Activated CD4-positive, alpha-beta T cell treated with anti-CD3 and anti-CD28 coated beads, Interleukin-2, Interleukin-4, amounts not matched to agents 100 ng/mL and 50 ng/mL, durations not matched to agents 16 hours and 8 hours (primary cell): ENCODE measurements at places on chromosomes 5 and 9.

DNA sequence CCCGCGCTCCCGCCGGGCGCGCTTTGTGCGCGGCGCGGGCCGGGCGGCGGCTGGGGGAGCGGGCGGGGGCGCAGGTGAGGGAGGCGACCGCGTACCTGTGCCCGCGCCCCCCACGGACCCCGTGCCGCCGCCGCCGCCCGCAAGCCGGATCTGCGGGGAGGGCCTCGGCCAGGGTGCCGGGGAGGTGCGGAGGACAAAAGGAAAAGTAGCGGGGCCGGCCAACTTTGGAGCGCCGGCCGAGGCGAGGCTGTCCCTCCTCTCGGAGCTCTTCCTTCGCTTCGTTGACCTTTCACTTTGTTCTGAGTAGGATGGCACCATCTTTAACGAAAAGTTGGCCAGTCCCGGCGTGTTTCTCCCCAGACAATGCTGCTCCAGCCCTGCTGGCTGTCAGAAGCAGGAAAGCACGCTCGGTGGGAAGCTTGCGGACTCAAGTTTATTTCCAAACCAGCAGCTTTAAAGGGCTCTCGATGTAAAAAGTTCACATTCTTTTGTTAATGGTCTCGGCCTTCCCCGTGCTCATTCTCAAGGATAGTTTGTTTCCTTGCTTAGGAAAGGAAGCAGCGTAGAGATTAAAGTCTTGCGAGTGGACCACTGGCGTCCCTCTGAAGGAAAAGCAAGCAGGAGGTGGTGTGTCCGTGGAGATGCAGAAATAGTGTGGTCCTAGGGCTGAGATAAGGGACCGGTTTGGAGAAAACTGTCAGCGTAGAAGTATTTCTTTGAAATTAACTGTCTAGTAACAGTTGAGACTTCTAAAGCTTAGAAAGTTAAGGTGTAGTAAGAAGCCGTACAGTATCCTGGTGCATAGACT is 639 bp downstream of the EHMT1 start:
- DNase-seq, result peak; percentile 31

- DNase-seq, result no peak
Observed at GRCh38 chr5:139138809-139139208, 59.4 kb downstream of the SIL1 start.

- DNase-seq, result no peak
Observed at GRCh38 chr9:130785940-130786508, 49.0 kb upstream of the ABL1 start.

DNA sequence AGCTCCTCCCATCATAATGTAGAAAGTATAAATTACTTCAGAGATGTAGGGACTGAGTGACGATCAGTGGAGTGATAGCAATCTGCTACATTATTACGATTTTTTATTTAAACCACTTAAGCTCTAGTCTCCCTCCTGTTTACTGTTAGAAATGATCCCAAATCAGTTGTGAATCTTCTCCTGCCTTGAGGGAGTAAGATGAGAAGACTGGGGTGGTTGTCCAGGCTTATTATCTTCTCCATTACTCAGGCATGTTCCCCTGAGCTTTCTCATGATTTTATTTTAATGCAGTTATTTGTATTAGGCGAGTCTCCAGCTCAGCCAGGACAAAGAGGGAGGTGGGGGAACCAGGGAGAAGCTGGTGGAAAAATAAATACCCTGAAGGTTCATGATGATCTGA is 48.2 kb upstream of the CTNNA1 start:
- no peak for DNase-seq

DNA sequence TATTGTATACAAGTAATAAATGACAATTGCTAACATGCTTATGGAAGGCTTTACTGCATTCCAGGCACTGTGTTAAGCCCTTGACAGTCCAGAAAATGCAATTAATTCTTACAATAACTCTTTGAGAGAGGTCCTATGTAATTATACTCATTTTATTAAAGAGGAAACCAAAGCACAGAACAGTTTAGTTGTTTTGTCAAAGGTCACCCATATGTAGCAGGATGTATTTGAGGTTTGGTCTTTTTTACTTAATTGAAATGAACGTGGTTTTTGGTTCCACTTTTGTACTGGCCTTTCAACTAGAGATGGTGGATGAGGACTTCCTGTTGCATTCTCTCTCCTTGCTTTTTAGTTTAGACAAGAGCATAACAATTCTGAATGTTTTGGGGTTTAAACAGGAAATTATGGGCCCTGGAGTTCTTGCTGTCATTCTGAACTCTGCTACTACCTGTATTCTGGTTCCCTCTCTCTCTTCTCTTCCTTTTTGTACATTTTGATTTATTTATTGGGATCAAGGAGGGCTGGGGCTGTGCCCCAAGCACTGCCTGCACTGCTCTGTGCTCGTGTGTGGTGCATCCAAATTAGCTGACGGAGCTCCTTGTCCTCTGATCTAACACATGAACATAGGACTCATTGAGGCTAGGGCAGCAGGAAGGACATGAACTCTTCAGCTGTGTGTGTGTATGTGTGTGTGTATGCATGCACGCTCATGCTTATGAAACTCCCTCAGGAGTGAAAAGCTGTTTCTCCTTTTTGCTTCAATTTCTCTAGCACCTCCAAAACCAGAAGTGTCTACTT is 47.4 kb downstream of the SLC28A3 start:
- peak; percentile 31 for DNase-seq

DNA sequence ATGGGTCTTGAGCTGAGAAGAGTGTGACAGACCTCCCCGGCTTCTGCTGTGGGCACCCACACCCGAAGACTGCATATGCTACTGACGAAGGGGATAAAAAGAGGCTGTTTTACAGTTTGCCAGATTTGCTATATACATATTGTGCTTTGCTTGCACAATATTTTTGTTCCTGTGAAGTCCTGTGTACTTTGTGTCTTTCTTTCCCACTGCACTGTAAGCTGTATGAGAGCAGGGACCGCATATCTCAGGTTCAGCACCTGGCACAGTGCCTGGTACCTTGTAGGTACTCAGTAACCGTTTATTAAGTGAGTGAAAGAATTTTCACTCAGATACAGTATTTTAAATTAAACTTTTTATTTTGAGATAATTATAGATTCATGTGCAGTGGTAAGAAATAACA is 8.2 kb upstream of the GARNL3 start:
- DNase-seq, result no peak

DNA sequence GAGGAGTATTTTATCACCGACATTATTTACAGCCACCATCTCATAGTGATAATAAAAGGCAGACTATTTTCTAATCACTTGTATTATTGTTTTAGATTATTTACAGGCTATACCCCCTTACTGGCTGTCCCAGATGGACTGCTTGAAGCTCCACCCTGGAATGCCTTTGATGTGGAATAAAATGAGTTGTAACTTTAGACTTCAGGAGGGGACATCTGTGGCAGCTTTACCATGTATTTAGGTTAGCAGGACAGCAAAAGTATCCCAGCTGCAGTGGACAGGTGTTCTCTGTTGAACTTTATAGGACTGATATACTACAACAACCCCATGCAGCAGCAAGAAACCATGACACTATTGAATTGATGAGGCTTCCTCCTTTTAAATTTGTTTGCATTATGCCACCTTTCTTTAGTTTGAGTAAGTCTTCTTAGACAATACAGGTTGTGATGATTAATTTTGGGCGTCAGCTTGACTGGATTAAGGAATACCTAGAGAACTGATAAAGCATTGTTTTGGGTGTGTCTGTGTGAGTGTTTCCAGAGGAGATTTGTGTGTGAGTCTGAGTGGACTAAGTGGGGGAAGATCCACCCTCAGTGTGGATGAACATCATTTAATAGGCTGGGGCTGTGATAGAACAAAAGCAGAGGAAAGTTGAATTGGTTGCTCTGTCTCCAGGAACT is 29.2 kb upstream of the C9orf57 start:
- no peak for DNase-seq

- no peak for DNase-seq
Observed at GRCh38 chr5:39224196-39224761, 4.9 kb upstream of the FYB1 start.

- DNase-seq, result no peak
Observed at GRCh38 chr9:97794666-97795065, 58.4 kb upstream of the FOXE1 start.

- DNase-seq, result no peak
Observed at GRCh38 chr5:19334278-19334677, 653.7 kb downstream of the CDH18 start.

DNA sequence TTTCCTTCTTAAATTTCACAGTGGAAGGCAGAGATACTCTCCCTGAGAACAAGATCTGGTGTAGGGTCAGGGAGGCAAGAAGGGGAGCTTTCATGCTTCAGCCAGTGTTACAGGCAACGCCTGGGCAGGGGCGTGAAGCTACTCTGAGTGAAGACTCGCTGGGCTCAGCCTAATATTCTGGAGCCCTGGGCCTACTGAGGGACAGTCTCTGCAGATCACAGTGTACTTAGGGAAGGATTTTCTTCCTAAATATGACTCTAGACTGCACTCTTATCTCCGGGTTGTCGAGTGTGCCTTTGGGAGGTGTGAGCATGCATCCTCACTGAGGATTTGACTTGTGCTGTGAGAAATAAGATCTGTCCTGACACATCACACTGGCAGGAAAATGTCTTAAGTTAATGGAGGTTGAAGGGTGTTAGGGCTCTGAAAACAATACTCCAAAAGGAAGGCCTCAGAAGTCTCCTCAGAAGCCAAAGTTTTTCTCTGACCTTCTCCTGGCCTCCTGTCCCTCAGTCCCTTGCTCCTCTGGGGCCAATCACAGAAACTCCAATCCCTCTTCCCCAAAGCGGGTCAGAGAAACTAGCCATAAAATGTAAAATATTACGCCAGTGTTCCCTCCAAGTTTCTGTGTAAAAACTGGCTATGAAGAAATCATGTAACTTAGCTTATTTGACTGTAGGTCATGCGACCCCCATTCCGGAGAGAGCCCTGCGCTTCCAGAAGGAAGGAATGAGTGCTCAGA is 156.8 kb upstream of the TBC1D2 start:
- DNase-seq, result no peak

DNA sequence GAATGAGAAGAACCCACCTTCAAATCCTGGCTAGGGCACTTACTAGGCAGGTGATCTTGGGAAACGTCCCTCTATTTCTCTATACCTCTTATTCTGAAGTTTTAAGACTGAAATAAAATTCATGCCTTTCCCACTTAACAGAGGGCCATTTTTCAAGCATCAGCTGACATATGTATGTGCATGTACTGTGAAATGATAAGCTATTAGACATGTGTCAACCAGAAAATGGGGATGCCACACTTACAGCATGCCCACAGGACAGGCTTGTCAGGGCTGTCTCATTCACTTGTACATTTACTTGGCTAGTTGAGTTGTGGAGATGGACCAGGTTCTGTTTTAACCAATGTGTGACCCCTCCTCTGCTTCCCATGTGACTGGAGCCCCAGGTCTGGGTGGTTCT is 78.5 kb downstream of the C9orf152 start:
- DNase-seq, result no peak

DNA sequence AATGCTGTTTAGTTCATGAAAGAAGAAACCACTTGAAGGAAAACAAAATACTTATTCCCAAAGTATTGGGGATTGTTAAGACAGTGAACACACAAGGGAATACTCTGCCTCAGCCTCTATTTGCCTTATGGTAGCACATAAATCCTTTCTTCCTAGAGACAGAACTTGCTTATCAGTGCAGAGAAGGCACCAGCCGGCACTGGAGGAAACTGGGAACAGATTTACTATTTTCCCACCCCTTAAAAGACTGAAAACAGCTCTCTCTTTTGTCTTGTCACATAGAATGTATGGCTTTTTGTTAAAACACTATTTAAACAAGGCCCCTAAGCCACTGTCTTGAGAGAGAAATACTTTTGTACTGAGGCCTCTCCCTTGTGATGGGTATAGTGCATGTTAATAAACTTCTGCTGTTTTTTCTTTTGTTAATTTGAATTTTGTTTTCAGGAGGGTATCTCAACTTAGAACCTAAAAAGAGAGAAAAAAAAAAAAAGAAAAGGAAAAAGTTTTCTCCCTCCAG is 40.7 kb upstream of the EDIL3 start:
- no peak for DNase-seq

GRCh38 chr5:16304846-16305245 is 125.3 kb upstream of the MARCHF11 start:
- no peak for DNase-seq

GRCh38 chr5:134604908-134605307 is 27.7 kb downstream of the SAR1B start:
- DNase-seq, result peak; percentile 62

DNA sequence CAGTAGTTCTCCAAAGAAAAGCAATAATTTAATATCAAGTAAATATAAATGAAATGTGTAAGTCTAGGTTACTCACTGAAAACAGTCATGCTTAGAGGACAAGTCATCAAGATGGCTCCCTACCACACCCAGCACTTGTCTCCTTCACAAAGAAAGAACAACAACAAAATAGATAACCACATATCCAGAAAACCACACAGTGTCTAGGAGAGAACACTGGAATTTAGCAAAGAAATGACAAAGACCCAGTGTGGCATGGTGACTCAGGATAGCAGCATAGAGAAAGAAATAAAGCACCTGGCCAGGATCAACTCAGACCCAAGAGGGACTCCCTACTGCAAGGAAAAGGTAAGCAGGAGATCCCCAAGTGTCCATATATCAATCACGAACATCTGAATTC is 356.2 kb downstream of the TMEM161B start:
- no peak for DNase-seq

GRCh38 chr5:150500905-150501304 is 7.0 kb upstream of the NDST1 start:
- DNase-seq, result no peak

- no peak for DNase-seq
Observed at GRCh38 chr9:106600955-106601560, 261.9 kb upstream of the ZNF462 start.

- DNase-seq, result no peak
Observed at GRCh38 chr9:135046739-135047350, 40.6 kb upstream of the OLFM1 start.

GRCh38 chr5:78765756-78766411 is 117.3 kb upstream of the LHFPL2 start:
- no peak for DNase-seq

- DNase-seq, result no peak
Observed at GRCh38 chr5:102453716-102454115, 45.1 kb downstream of the SLCO6A1 start.

DNA sequence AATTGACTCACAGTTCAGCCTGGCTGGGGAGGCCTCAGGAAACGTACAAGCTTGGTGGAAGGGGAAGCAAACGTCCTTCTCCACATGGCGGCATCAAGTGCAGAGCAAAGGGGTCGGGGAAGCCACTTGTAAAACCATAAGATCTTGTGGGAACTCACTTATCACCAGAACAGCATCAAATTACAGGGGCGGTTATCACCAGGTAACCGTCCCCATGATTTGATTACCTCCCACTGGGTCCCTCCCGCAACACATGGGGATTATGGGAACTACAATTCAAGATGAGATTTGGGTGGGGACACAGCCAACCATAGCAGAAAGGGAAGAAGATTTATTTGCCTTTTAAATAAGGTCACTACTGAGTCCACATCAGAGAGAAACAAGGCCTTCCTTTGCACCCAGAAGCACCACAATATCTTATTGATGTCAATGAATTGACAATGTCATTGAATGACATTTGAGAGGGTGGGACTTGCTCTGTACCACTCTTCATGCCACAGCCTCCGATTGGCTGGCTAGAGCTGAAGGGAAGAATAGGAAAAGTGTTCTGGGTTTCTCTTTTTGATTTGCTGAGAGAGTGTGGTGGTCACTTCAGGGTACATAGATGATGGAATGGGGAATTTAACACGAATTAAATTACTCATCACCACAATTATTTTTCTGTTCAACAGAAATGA is 11.0 kb downstream of the SKP2 start:
- no peak for DNase-seq

GRCh38 chr9:115604831-115605483 is 487.0 kb upstream of the TNC start:
- no peak for DNase-seq

GRCh38 chr5:126454535-126454934 is 31.3 kb downstream of the GRAMD2B start:
- no peak for DNase-seq

GRCh38 chr5:87136733-87137132 is 130.9 kb upstream of the RASA1 start:
- DNase-seq, result no peak
